Caco-2 (cell line): ENCODE measurements at places on chromosomes 7 and 10. TPM values are rescaled to one million over a fixed set of nuclear protein-coding genes. Genes with fewer than 3 reads are reported as not detected.

DNA sequence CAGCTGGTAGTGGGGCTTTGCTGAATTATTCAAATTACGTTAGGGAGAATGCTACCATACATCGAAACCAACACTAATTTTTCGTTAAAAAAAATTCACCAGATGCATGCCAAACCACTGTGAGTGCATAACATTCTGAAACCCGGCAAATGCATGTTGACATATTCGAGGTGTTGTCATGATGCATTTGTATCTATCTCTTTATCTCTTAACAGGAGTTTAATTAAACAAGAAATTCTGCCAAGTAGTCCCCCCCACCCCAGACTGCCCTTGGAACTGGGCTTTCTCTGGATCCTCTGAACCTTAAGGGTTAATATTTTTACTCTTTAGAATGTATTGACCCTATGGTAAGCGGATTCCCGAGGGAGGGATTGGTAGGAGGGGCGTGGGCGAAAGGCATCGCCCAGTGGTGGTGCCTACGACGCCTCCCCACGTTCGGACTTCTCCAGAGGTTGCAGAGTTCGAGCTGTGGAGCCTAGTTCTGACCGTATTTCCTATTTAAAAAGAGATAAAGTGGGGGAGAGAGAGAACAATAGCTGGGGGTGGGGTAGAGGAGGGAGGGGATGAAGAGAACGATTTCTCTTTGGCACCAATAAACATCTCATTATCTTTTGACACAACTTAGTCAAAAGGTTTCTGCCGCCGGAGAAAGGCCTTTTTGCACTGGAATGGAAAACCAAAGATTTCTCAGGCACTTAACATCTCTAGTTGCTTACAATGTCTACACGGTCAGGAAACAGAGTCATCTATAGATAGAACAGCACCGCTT is 7.2 kb downstream of the DLX6 start:
- no peaks in the 10 kb centered on the region for H3K36me3 ChIP-seq
- no peaks in the 10 kb centered on the region for H3K4me1 ChIP-seq
- no peak overlapping the region for H3K4me3 ChIP-seq
- H3K27me3 ChIP-seq, result no peaks in the 10 kb centered on the region; the same call in 1 of the 2 replicates

DNA sequence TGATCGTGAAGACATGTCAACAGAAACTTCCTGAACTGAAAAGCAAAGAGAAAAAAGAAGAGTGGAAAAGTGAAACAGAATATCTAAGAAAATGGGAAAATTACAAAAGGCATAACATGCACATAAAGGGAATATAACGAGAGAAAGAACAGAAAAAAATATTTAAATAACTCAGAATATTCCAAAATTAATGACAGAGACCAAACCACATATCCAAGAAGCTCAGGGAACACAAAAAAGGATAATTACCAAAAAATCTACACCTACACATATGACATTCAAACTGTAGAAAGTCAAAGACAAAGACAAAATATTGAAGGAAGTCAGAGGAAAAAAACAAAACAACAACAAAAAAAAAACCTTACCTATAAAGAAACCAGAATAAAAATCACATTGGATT is 105.5 kb downstream of the OR13A1 start:
- no peaks in the 10 kb centered on the region for H3K4me1 ChIP-seq
- H3K27ac ChIP-seq, result no peak overlapping the region
- no peaks in the 10 kb centered on the region for H3K27me3 ChIP-seq
- H3K4me3 ChIP-seq, result no peak overlapping the region
- H3K36me3 ChIP-seq, result no peaks in the 10 kb centered on the region

C10orf90 gene
- not detected in 2 replicates for total RNA-seq

DNA sequence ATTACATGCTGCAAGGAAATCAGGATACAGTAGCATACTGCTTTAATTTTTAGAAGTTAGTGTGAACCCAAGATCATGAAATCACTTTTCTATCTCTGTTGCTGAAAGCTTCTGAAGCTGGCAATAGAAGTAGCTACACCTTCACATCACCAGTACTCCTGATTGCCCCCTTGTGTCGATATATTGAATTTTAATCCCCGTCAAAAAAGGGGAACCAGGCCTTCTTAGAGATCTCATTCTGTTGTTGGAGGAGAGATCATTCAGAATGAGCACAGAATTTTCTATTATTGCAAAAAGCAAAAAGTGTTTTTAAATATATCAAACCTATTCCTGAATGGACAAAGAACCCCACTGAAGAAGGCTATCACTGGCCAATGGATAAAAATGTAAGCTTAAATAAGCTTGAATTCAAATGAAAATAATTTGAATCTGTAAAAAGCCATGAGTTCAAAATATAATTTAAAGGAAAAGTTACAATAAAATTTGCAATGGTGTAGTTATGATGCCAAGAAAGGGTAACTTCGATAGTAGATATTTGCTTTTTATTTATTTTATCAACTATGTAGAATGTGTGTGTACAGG is 39.7 kb upstream of the TEX47 start:
- no peaks in the 10 kb centered on the region for H3K27me3 ChIP-seq
- no peak for DNase-seq
- H3K36me3 ChIP-seq, result no peaks in the 10 kb centered on the region
- no peak overlapping the region for H3K27ac ChIP-seq
- H3K4me1 ChIP-seq, result no peaks in the 10 kb centered on the region
- H3K4me3 ChIP-seq, result no peak overlapping the region

IDI2 gene
- not detected in 2 replicates for total RNA-seq

DNA sequence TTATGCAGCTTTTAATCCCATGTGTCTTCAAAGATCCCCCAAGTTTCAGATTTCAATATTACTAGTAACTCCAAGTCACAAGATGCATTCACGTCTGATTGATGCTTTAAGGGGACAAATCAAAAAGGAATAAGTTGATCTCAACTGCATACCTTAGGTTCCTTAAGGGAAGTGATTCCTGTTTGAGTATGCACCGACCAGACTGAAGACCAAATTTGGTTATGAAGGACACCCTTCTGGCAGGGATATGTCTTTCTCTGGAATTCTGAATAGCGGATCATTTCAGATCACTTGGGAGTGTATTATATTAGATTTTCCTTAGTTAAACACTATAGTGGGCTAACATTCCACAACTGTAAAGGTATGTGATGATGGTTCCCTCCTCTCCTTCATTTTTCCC is 4.3 kb downstream of the KIF5B start:
- H3K4me1 ChIP-seq, result peaks cover 31% of the 10 kb centered on the region
- no peak for DNase-seq
- H3K4me3 ChIP-seq, result no peak overlapping the region
- H3K27me3 ChIP-seq, result no peaks in the 10 kb centered on the region

EPO gene
- total RNA-seq, result 0.72 and 1.1 TPM in 2 replicates

DNA sequence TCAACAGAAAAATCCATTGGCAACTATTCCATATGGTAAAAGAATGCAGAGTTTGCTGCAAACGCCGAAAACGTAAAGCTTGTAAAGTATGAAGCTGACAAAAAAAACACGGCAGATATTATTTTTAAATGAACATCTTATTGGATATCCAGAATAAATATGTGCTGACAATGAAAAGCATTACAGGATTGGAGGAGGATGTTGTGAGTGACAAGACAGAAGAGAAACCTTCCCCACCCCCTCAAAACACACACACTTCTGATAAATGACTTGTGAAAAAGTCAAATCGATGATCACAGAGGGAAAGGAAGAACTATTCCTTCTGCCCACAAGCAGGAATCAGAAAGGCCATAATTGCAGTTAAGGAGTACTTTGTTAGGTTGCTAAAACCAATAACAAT is 14.6 kb downstream of the FAM131B start:
- peaks cover 16% of the 10 kb centered on the region for H3K4me1 ChIP-seq
- H3K27ac ChIP-seq, result no peak overlapping the region
- H3K4me3 ChIP-seq, result no peak overlapping the region
- no peaks in the 10 kb centered on the region for H3K36me3 ChIP-seq
- H3K27me3 ChIP-seq, result no peaks in the 10 kb centered on the region
- DNase-seq, result no peak

GRCh38 chr7:91953618-91954017 is 13.0 kb downstream of the AKAP9 start:
- peaks cover 5% of the 10 kb centered on the region; the same call in 1 of the 2 replicates for H3K4me1 ChIP-seq
- no peak for DNase-seq
- H3K36me3 ChIP-seq, result no peaks in the 10 kb centered on the region
- no peak overlapping the region for H3K27ac ChIP-seq
- no peak overlapping the region for H3K4me3 ChIP-seq

- DNase-seq, result peak; percentile 46
- no peaks in the 10 kb centered on the region for H3K27me3 ChIP-seq
- no peaks in the 10 kb centered on the region for H3K36me3 ChIP-seq
- H3K4me3 ChIP-seq, result peak overlapping the region; percentile 59
- no peaks in the 10 kb centered on the region for H3K4me1 ChIP-seq
Measured at GRCh38 chr10:113680190-113681111, 739 bp downstream of the CASP7 start.

DNA sequence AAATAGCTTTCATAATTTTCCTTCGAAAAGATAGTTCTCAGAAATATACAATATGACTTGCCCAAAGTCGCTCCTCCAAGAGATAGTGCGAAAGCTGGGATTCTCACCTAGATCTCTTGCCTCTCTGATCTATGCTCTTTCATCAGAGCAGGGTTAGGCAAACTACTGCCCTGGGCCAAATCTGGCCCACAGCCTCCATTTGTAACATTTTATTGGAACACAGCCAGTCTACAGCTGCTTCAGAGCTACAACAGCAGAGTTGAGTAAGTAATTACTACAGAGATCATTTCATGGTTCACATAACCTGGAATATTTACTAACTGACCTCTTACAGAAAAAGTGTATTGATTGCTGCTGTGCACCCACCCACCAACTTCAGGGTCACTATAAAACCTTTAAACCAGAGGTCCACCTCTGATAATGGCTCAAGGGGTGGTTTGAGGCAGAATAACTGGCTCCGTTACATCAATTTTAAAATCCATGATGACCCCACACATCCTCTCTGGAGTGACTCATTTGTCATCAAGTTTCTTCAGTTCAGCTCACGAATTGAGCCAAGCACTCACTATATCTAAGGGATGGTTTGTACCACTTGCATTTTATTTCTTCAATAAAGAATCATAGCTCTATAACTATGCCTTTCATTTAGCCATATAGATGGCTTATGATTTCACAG is 1019.0 kb downstream of the XPNPEP1 start:
- no peaks in the 10 kb centered on the region for H3K27me3 ChIP-seq
- no peak overlapping the region for H3K27ac ChIP-seq
- no peaks in the 10 kb centered on the region for H3K36me3 ChIP-seq
- no peaks in the 10 kb centered on the region for H3K4me1 ChIP-seq
- no peak overlapping the region for H3K4me3 ChIP-seq

DNA sequence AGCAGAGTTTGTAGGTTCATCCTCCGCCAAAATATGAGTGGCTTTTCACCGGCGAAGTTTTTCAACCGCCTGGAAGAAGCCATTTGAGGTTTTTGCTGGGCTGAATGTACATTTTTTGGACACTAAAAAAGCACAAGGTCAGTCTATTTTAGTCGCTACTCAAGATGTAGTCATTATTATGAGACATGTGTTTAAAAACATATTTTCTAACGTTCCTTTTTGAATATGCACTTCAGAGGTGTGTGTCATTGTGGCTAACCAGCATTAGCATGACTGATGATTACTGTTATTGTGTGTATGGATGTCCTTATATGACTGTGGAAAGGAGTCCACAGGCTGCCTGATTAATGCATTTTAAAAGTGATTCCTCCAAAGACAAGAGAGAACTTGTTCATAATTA is 605.4 kb downstream of the INHBA start:
- H3K4me3 ChIP-seq, result no peak overlapping the region
- no peak overlapping the region for H3K27ac ChIP-seq
- no peaks in the 10 kb centered on the region for H3K36me3 ChIP-seq
- 0 out of 2 replicates have a peak, but pooled peaks cover under 1% of the 10 kb centered on the region for H3K4me1 ChIP-seq
- DNase-seq, result no peak

ALOX5 gene
- total RNA-seq, result not detected in 2 replicates

PI4K2A gene
- total RNA-seq, result 26.1 and 27.3 TPM in 2 replicates

- no peaks in the 10 kb centered on the region for H3K36me3 ChIP-seq
- H3K27me3 ChIP-seq, result no peaks in the 10 kb centered on the region
- no peak overlapping the region for H3K4me3 ChIP-seq
- no peak overlapping the region for H3K27ac ChIP-seq
Measured at GRCh38 chr7:115476671-115477181, 553.8 kb downstream of the TFEC start.

GRCh38 chr7:45570797-45571196 is 3.4 kb upstream of the ADCY1 start:
- H3K4me1 ChIP-seq, result no peaks in the 10 kb centered on the region
- no peaks in the 10 kb centered on the region; the same call in 1 of the 2 replicates for H3K27me3 ChIP-seq
- H3K4me3 ChIP-seq, result no peak overlapping the region
- no peak for DNase-seq

DNA sequence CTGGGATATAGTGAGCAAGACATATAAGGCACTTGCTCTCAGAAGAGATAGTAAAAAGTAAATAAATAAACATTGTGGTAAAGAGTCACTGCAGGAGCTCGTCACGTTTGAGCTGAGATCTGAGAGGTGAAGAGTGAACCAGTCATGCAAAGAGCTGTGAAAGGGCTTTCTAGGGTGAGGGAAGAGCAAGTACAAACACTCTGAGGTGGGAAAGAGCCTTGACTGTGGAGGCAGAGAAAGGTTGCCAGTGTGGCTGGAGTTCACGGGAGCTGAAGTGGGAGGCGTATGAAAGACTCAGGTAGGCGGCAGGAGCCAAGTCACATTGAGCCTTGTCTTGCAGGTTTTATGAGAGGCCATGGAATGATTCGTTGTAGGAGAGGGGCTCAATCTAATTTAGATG is 141.0 kb downstream of the C1GALT1 start:
- no peak overlapping the region for H3K27ac ChIP-seq
- H3K4me3 ChIP-seq, result no peak overlapping the region
- H3K27me3 ChIP-seq, result no peaks in the 10 kb centered on the region
- DNase-seq, result no peak
- no peaks in the 10 kb centered on the region for H3K36me3 ChIP-seq

GRCh38 chr10:95785942-95786669 is 30.1 kb downstream of the ENTPD1 start:
- H3K4me1 ChIP-seq, result no peaks in the 10 kb centered on the region
- H3K27ac ChIP-seq, result no peak overlapping the region
- no peaks in the 10 kb centered on the region for H3K27me3 ChIP-seq
- no peaks in the 10 kb centered on the region for H3K36me3 ChIP-seq
- DNase-seq, result no peak

DNA sequence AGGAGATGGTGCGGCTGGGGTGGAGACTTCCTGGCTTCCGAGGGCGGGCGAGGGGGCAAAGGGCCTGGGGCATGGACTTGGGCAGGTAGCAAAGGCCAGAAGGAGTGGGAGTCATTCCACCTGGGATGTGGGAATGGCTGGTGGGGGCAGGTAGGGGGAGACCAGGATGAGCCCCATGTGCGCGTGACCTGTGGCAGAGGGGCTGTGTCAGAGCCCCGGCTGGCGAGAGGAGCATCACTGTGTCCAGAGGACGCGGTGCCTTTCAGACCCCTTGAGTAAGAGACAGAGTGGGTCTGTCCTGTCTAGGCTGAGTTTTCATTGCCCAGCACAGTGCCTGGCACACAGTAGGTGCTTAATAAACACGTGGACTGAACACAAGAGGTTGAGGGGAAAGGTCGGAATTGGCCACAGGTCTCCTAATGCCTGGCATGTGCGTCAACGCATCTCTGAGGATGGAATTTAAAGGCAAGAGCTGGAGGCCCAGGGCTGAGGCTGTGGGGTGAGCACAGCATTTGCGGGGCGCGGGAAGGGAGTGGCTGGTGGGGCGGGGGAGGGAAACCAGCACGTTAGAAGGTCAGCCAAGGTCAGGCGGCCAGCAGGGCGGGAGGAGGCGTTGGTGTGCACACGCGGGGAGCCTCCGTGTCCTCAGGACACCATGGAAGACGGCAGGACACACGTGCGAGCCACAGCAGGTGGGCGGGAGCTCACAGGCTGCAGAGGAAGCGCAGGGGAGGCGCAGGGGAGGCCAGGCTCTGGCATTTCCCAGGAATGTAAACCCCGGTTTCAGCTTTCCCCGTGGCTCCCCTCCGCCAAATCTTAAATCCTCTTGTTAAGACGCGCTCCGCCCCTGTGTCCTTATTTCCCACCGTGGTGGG is 51.8 kb downstream of the CUX1 start:
- DNase-seq, result no peak
- no peaks in the 10 kb centered on the region for H3K27me3 ChIP-seq
- peaks cover 35% of the 10 kb centered on the region for H3K4me1 ChIP-seq
- H3K4me3 ChIP-seq, result no peak overlapping the region
